BE2C (cell line): ENCODE measurements at places on chromosomes 5 and 9.

GRCh38 chr5:155308289-155308688 is 294.7 kb downstream of the KIF4B start:
- no peak for DNase-seq

- no peak for DNase-seq
Observed at GRCh38 chr5:125377141-125377540, 630.7 kb upstream of the ZNF608 start.

DNA sequence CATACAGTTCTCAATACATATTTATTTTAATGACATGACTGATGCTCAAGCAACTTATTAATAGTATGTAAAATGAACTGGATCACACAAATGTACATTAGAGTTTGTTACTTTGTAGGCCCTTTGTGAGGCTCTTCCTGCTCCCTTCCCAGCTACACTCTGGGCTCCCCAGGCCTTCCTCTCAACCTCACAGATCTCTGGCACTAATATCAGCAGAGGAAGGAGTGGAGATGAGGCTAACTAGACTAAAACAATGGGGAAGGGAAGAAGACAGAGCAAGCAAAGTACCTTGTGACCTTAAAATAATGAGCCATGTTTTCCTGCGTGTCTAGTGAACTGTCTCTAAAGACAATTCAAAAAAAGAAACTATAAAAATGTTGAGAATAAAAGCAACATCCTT is 30.3 kb upstream of the TEK start:
- DNase-seq, result no peak

- peak; percentile 76 for DNase-seq
Observed at GRCh38 chr9:98775831-98776441, 20.4 kb downstream of the ANKS6 start.

DNA sequence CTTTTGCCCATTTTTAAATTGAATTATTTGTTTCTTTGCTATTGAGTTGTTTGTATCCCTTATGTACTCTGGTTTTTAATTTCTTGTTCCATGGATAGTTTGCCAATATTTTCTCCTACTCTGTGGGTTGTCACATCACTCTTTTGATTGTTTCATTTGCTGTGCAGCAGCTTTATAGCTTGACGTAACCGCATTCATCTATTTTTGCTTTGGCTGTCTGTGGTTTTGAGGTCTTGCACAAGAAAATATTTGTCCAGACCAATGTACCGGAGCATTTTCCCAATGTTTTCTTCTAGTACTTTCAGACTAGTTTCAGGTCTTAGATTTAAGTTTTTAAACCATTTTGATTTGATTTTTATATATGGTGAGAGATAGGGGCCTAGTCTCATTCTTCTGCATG is 36.2 kb upstream of the ZNF366 start:
- DNase-seq, result no peak

GRCh38 chr5:169805527-169805934 is 168.5 kb downstream of the DOCK2 start:
- DNase-seq, result no peak

DNA sequence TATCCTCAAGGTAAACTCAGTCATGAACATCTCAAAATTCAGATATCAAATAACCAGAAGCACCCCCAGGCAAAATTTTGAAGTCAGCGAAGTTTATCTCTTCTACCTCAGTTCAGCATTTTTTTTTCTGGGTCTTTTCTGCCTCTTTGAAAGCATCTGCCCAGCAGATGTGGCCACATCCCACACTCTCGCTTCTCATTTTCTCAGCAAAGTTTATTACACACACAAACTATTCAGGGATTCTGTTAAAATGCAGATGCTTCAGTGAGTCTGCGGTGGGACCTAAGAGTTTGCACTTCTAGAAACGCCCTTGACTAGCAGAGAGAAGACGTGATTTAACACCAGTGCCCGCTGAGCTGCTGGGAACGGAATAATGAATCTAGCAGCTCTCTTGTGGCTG is 19.3 kb downstream of the RASEF start:
- no peak for DNase-seq

DNA sequence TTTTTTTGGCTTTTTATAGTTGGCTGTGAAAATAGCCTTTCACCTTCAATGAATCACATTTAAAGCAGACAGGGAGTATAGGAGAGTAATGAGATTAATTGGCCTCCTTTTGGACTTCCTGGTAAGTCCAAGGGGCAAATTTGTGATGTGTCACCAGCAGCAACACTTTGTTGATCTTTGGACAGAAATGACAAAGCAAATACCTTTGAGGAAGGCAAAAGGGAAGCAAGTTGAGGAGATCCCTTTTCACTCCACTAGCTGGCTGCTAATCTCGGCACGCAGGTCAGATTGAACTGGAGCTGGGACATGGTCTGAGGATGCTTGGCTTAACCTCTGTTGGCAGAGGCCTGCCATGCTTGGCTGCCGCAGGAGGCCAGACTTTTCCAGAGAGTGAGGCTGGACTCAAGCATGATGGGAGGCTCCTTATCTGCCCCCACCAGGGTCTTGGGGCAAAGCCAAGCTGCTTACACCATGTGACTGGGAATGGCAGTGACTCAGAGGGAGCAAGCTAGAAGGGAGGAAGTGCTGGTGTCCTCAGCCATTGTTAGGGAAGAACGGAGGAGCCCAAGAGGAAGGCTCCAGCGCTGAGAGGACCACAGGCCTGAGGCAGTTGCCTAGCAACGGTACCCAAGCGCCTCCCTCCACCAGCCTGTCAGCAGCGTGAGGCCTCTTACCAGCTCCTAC is 174.5 kb upstream of the MAP1B start:
- peak; percentile 43 for DNase-seq

GRCh38 chr5:161460741-161461140 is 85.8 kb downstream of the GABRB2 start:
- DNase-seq, result no peak

DNA sequence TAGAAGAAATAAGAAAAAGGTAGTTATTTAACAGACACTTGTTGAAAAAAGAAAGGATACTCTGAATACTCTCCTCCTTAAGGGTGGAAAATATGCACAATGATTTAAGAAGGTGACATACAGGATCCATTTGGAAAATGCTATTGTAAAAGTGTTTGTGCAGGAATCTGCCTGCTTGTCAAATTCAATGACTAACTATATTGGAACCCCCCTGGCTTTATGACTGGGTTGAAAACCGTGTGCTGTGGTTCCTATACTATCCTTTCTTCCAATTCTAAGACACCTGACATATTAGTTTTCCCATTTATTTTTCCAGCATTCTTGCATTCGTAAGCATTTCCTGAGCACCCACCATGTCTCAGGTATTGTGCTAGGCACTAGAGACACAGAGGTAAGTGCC is 220.0 kb downstream of the GLIS3 start:
- no peak for DNase-seq

GRCh38 chr5:80951366-80951765 is 8.8 kb upstream of the RASGRF2 start:
- DNase-seq, result no peak

GRCh38 chr5:150285114-150285513 is 4.5 kb downstream of the CAMK2A start:
- no peak for DNase-seq

DNA sequence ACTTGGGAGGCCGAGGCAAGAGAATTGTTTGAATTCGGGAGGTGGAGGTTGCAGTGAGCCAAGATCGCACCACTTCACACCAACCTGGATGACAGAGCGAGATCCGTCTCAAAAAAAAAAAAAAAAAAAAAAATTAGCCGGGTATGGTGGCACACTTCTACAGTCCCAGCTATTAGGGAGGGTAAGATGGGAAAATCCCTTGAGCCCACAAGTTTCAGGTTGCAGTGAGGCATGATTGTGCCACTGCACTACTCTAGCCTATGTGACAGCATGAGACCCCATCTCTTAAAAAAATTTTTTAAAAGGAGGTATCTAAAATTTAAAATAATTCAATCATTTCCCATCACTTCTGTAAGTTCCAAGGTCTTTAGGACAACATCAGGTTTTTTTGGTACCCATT is 26.0 kb downstream of the PSIP1 start:
- DNase-seq, result no peak

DNA sequence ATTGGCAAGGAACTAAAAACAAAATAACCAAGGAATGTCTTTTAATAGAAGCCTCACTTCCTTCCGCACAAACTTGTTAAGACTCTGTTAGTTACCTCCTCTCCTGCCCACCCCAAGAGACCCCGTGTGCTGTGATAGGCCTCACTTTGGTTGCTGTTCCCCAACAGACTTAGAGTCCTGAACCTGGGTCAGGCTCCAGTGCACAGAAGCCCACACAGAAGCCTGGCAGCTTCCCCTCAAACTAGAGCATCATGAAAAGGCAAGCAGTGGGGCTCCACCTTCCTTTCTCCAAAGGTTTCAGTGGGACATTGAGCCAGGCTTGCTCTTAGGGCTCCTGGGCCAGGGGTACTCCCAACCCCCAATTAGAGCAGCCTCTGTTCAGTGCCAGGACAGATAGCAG is 230.5 kb downstream of the ESM1 start:
- no peak for DNase-seq

DNA sequence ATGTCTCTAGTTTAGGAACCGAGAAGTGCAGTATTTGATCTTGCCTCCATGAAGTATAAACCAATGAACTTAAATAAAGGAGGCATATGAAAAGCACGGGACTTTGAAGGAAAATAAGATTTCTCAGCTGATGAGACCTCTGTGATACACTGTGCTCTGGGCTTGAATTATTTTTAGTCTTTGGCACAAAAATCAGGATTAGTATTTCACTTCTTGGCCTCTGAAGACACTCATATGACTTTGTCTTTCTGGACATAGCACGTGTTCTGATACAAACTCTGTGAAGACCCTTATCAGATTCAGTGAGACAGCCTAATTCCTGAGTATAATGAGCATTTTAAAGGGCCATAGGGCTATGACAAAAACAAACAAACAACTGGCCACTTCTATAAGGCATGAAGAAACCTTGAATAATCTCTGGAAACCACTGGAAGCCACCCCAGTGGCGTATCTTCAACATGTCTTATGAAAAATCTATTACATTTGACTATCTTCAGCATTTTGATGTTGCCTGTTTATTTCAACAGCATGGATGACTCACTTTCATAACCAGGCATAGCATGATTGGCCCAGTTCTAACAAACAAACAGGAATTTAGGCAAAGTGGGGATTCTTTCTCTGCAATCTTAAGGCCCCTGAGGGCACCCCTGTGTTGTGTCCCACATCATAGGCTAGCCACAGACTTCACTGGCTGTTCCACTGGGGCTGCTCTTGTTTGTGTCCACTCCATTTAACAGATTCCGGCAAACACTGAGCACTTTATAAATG is 90.3 kb upstream of the ZNF462 start:
- DNase-seq, result no peak

GRCh38 chr5:139835656-139836055 is 40.0 kb downstream of the PSD2 start:
- DNase-seq, result no peak

- no peak for DNase-seq
Observed at GRCh38 chr9:132040246-132040645, 39.4 kb downstream of the MED27 start.

DNA sequence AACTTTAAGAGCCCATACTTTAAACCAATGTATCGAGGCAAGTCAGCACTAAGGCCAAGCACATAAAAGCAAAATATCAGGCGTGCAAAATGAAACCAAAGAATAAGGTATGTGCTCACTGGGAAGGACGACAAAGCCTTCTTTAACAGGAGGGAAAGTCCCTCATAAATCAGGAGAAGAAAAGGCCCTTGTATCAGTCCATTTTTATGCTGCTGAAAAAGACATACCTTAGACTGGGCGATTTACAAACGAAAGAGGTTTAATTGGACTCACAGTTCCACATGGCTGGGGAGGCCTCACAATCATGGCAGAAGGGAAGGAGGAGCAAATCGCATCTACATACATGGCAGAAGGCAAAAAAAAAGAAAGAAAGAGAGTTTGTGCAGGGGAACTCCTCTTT is 68.9 kb downstream of the UBE2QL1 start:
- no peak for DNase-seq

- DNase-seq, result no peak
Observed at GRCh38 chr5:147645197-147645596, 135.3 kb upstream of the DPYSL3 start.

GRCh38 chr5:74027732-74028338 is 401.8 kb downstream of the ARHGEF28 start:
- DNase-seq, result no peak

GRCh38 chr5:1332461-1333001 is 12.4 kb downstream of the CLPTM1L start:
- no peak for DNase-seq

GRCh38 chr5:165504674-165505073 is 1999.3 kb downstream of the MAT2B start:
- no peak for DNase-seq

DNA sequence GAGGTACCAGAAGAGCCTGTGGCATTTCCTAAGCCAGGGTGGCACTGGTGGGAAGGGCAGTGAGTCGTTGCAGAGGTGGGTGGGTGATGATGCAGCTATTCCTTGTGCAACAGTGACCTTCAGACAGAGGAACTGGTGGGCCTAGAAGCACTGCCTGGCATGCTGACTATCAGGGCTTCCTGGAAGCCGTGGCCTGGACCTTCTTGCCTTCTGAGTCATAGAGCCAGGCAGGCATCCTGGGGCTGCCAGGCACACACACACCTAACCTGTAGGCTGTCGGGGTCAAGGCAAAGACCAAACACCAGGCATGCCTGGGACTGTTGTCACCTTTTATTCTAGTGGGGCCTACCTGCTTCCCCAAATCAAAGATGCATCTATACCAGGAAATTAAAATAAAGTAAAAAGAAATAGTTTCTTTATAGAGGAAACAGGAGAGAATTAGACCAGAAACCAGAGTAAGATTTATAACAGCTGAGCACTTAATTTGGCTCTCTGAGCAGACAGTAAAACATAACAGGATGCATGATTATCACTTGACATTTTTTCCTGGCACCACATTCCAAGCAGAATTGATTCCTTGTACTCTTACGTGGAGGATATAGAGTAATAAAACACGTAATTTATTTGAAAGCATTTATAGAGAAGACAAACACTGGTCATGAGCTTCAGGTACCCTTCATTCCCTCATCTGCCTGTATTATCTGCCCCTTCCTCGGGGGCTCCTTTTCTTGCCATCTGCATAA is 25.1 kb downstream of the NANS start:
- no peak for DNase-seq

- no peak for DNase-seq
Observed at GRCh38 chr5:1901061-1901460, 18.3 kb upstream of the IRX4 start.

GRCh38 chr5:44645502-44645901 is 163.2 kb upstream of the MRPS30 start:
- no peak for DNase-seq

DNA sequence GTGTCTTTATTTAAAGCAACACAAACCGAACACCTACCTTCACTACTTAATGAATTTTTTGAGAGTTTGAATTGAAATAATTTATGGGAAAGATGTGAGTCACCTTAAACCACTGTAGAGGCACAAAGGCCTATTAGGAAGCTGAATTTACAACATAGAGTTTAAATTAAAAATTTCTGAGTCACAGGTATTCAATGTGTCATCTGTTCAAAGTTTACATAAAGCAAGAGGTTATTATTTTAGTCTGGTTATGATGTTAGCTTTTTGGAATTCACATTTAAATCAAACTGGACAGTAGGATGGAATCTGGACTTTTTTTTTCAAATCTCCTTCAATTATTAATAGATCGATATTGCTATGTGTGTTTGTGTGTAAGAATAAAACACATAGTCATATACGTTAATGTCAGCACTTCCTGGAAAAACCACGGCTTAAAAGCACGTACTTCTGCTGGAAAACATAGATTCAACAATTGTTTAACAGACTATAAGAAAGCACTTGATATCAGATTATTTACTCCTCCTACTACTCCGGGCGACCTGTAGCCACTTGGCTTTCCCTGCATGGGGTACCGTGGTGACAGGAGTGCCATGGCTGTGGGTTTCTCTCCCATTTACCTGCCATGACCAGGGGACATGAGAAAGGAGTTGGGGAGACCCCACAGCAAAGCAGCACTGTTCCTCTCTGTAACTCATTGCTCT is 638.6 kb downstream of the SEMA5A start:
- no peak for DNase-seq
